ENCODE measurements at places on chromosomes 5 and 9.

- no peak for DNase-seq
Measured at GRCh38 chr5:30341466-30341865, 852.0 kb upstream of the CDH6 start.

DNA sequence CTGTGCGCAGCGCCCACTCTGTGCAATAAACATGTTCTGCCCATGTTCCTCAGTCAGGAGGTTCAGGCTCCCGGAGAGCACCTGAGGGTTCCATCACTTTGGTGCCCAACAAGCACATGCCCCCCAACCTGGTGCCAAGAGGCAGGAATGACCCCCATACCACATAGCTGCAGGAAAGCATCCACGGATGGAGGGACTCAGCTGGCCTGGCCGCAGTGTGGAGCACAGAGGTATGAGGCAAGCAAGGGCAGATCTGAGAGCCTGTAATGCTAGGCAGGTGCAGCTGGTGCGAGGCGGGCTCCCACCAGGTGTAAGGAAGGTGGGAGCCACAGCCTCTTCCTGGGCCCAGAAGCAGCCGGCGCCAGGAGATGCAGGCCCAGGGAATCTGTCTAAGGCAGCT lies 4.3 kb upstream of the MRNIP start:
- no peak for DNase-seq

GRCh38 chr5:41772056-41772455 lies 98.2 kb downstream of the OXCT1 start:
- DNase-seq: no peak

- no peak for DNase-seq
Measured at GRCh38 chr5:175731172-175731571, 73.3 kb downstream of the HRH2 start.

GRCh38 chr5:77768978-77769377 lies 7.2 kb downstream of the TBCA start:
- no peak for DNase-seq

DNA sequence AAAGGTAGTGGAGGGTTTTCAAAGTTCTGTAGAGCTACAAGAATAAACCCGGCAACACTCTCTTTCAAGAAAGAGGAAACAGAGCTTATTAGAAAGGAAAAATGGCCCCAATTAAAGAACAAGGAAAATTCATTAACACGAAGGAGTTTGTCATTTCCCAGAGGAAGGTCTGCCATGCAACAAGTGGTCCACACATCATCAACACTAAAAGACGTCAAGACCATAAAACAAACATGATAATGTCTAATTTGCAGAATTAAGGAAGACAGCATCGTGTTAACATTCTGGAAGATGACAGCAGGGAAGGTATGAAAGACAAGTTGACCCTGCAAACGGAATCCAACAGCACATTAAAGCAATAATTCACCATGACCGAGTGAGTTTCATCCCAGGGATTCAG lies 28.6 kb upstream of the NRARP start:
- no peak for DNase-seq

DNA sequence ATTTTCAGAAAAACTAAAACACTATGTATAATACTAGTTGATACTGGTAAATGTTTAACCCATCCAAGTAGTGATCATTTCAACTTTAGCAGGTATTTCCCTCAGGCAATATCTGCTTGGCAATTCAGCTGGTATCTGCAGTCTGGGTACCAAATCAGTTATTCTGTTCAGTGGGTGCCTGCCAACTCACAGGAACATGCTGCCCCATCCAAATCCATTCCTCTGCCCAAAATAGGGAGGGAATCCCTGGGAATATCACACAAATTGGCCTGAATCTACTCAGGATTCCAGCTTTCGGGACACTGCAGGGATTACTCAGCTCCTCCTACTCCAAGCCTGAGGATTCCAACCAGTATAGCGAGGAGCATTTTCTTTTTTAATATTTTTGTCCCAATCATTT lies 61.7 kb upstream of the PDE4D start:
- DNase-seq: no peak

DNA sequence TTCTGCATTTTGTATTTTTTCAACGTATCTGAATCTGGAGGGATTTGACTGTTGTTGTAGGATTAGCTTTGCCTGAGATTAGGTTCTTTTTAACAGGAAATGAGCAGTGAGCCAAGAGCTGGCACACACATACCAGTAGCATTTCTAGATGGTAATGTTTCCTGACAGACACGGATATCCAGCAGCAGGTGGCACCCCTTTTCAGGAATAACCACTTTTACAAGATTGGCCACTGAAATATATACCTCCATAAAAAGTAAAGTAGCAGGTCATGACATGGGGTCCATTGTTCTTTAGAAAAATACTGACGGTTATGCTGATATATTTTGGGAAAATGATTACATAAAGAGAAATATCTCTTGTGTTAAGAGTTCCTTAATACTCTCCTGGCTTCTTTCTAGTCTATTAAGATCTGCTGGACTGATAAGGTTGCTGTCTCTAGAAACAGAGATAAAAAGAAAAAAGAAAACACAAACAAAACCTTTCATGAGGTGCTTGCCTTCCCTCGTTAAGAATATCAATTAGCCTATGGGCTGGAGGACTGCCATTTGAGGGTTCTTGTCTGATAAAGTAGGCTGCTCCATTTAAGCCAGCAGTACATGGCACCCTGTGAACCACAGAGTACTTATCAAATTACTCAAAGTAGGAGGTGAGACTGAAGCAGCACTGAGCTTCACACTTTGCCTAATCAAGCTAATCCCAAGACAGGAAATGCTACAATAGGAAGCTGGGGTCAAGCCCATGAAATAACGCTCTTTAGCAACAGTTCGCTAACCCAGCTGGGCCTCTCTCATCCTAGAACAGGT lies 101.6 kb upstream of the PCA3 start:
- DNase-seq: no peak

- no peak for DNase-seq
Measured at GRCh38 chr9:28981129-28981528, 1407.8 kb upstream of the C9orf72 start.

DNA sequence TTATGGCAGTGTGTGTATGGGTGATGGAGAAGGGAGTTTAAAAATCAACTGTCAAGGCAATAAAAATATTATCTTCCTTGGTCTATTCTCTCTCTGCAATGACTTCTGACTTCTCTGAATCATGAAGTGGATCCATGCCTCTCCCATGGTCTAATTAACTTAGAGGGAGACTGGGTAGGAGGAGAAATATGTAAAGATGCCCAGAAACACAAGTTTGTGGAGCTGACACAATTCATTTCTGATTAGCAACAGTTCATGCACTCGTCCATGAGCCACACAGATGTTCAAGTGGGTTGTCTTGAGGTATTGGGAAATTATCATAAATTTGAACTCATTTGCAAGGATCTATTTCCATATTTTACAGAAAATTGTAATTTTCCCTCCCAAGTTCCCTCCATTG lies 38.1 kb downstream of the INSYN2B start:
- no peak for DNase-seq

- DNase-seq: no peak
Measured at GRCh38 chr9:121641224-121641611, 10.2 kb upstream of the DAB2IP start.

DNA sequence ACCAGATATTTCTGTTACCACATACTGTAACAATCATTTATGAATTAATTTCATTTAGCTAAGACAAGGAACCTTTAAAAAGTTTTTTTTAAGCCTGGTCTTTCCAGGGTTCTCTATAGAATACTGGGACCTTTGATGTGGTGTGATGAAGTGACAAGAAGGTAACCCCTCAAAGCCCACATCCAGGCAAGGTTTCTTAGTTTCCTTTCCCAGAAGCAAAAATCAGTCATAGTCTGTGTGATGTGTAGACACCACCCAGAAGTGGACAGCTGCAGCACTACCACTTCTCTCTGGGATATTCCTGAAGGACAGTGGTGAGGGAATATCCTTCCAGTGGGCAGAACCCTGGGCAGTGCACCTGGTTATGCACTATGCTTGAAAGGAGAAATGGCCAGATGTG lies 115.6 kb downstream of the TTC39B start:
- DNase-seq: no peak

DNA sequence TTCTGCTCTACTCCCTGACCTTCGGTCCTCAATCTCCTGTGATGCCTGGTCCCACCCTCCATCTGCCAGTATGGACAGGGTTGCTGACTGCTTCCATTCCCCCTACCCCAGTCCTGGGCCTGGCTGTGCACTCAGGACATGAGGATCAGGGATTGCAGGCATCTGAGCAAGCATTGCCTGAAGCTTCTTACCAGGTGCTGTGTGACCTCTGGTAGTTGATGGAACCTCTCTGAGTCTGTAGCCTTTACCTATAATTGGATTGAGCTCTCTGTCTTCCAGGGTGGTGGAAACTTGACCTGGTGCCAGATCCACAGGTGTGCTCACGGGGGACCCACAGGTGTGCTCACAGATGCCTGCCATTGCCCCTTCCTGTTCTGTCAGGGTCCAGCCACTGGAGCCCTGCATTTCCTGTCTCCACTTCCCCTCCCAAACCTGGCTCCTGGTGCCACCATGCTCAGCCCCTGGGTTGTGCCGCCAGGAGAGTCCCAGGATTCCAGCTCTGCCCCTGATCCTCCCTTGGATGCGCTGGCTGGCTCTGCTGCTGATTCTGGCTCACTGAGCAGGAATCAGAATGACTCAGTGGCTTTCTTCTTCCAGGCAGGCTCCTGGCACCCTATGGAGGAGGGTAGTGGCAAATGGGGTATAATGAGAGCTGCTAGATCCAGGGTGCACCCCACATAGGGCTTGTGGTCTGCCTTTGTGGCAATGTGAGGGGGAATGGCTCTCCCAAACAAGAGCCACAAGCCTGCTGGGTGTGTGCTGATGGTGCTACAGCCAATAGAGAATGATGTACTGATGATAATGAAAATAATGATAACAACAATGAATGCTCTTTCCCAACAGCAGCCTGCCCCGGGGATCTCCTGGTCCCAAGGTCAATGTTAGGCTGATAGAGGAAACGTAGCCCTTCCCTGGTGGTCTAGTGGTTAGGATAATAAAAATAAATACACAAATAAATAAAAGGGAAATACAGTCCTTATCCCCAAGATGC lies 35.2 kb upstream of the PSD2 start:
- no peak for DNase-seq

GRCh38 chr9:11149065-11149464 lies 536.3 kb upstream of the PTPRD start:
- no peak for DNase-seq

GRCh38 chr9:94772144-94772543 lies 45.6 kb downstream of the AOPEP start:
- no peak for DNase-seq

All from activated gamma-delta T cell treated with Interleukin-2 at 50 U/mL for 16 hours (primary cell).